ENCODE measurements at places on chromosomes 2 and 18.

DNA sequence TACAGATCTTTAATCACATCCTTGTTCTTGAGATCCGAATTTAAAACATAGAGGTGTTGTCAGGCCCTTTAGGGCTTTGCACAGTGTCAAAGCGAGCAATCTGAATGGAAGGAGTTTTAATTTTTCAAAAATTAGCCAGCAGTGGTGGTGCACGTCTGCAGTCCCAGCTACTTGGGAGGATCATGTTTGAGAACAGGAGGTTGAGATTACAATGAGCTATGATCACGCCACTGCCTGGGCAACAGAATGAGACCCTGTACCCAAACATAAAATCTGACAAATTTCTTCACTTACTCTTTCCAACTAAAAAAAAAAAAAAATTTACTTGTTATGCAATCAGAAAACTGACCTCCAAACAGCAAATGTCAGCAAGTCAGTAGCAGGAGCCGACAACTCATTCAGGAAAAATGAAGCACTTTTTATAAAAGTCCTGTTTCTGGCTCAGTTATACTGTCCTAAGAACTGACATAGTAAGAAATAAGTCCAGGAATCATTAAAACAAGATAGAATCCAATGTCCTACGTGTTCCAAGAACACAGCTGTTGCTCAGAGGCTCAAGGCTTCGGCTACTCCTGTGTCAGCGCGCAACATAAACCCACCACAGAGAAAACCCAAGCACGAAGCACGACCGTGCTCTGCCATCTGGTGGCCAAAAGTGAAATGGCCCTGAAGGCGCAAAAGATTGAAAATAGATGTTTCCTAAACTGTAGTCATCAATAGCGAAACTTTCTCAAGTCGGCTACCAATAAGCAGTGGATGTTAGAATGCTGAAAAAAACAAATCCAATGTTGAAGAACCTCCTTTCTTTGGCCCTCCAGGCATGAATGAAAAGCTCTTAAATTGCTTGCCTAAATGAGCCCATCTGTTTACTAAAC is 138.1 kb downstream of the INO80D start:
- no peaks in the 10 kb centered on the region for H3K36me3 ChIP-seq
- peak overlapping the region; percentile 41 for H3K27ac ChIP-seq
- H3K27me3 ChIP-seq: no peaks in the 10 kb centered on the region
- no peak for DNase-seq
- H3K4me3 ChIP-seq: no peak overlapping the region

DNA sequence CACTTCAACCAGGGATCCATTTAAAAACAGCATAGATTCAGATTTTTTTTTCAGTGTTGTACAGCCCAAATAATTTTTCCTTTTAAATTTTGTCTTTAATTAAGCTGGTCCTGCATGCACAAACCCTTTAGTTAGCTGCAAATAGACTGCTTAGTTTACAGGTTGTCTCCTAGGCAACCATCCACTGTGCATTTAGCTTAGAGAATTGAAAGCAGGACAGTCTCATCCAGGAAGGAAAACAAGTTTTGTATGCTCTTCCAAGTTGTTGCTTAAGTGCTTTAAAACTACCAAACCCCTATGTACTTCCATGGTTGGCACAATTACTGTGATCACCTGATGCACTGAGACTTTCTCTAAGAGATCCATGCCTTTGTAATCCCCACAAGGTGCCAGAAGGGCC is at the start of gene MAP3K19:
MAP3K19 (minus strand) TSS at position 148 of the 400 bp plus-strand sequence. CDS start 22,800 bp downstream, outside the sequence.
- H3K4me1 ChIP-seq: no peaks in the 10 kb centered on the region
- H3K27me3 ChIP-seq: no peaks in the 10 kb centered on the region
- H3K27ac ChIP-seq: no peak within 1 kb of the TSS

DNA sequence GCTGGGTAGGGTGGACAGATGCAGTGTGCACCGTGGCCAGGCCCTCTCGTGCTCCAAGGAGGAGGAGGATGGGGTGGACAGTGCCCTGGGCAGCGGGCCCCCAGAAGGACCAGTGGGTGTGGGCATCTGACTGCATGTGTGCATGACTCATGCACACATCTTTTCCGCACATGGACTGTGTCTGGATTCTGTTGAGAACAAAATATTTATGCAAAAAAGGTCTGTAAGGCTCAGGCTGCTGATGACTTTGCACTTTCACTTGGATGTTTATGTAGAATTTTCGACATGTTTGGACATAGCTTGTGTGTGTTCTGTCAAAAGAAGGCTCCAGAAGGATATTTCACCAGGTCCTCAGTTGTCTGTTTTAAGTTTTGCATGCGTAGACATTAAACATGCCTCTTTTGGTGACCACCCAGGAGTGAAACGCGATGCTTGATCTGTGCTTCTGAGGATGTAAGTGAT is 45.6 kb downstream of the MTCL1 start:
- H3K27ac ChIP-seq: peak overlapping the region; percentile 82
- no peaks in the 10 kb centered on the region for H3K36me3 ChIP-seq
- H3K4me3 ChIP-seq: no peak overlapping the region
- peaks cover 25% of the 10 kb centered on the region for H3K4me1 ChIP-seq
- H3K27me3 ChIP-seq: no peaks in the 10 kb centered on the region

GRCh38 chr2:69255760-69256159 is 131.3 kb downstream of the GFPT1 start:
- H3K4me3 ChIP-seq: no peak overlapping the region
- H3K36me3 ChIP-seq: no peaks in the 10 kb centered on the region
- H3K4me1 ChIP-seq: peaks cover 19% of the 10 kb centered on the region
- H3K27ac ChIP-seq: no peak overlapping the region
- no peaks in the 10 kb centered on the region for H3K27me3 ChIP-seq
- no peak for DNase-seq

DNA sequence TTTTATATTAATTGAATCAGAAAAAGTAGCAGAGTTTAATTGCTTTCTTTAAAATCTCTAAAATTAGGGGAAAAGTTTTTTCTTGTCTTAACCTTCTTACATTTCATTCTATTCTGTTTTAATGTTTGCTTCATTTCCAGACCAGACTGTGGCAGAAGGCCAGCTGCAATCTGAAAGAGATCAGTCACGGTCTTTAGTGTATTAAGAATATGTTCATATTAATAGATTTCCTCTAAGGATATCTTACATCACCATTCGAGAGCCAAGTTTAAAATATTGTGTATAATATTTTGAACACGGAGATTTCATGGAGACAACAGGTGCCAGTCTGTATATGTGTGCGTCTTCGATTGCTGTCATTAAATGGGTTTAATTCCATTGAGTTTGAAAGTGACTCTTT is 230.9 kb upstream of the ZSWIM2 start:
- no peaks in the 10 kb centered on the region for H3K27me3 ChIP-seq
- no peak overlapping the region for H3K27ac ChIP-seq
- no peaks in the 10 kb centered on the region for H3K4me1 ChIP-seq
- H3K4me3 ChIP-seq: no peak overlapping the region

DNA sequence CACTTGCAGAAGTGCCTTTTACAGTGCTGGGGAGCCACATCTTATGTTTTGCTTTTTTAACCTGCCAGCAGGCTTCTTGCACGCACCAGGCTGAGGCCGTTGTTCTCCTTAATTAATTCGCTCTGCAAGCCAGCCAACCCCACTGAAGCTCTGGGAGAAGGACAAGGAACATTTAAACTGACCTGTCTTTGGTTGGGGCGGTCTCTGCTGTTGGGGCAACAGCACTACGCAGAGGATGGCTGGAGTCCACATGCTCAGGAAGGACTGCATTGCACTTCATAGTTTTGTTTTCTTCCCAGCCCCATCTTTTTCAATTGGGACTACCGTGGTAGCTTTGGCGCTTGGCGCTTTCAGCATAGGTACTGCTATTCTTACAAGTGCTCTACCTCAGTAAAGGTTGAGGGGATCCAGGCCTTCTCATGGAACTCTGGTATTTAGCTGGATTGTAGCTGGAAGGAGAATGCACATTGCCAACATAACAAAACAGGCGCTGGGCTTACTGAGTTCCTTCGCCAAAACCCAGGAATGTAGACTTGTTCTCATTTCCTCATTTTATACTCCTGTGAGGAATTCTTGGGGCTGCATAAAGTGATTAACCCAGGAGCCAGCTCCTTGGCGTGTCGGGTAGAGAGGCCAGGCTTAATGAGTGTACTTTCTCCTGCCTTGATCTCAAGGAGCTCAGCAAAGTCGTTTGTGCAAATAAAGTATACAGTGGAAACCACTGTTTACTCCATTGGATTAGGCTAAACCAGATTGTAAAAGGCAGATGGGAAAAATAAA is 146.2 kb downstream of the PRKCE start:
- no peak overlapping the region for H3K4me3 ChIP-seq
- no peaks in the 10 kb centered on the region for H3K36me3 ChIP-seq
- H3K4me1 ChIP-seq: no peaks in the 10 kb centered on the region
- H3K27ac ChIP-seq: no peak overlapping the region
- no peaks in the 10 kb centered on the region for H3K27me3 ChIP-seq

DNA sequence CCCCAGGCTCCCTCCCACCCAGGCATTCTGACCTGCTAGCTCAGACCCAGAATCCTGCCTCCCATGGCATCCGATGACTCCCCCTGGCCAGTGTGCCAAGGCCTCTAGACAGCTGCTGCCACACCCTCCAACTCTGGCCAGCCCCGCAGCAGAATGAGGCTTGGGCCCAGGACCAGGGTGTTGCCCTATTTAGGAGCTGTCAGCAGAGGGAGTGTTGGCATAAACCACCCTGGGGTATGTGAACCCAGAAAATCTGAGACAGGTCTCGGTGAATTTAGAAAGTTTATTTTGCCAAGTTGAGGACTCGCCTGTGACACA is 134.3 kb downstream of the KLHL29 start:
- no peak for DNase-seq
- H3K4me1 ChIP-seq: peaks cover 47% of the 10 kb centered on the region
- H3K27ac ChIP-seq: no peak overlapping the region

GRCh38 chr2:71995067-71995665 is 152.5 kb downstream of the CYP26B1 start:
- H3K4me3 ChIP-seq: no peak overlapping the region
- no peaks in the 10 kb centered on the region for H3K36me3 ChIP-seq
- no peaks in the 10 kb centered on the region for H3K27me3 ChIP-seq
- no peaks in the 10 kb centered on the region for H3K4me1 ChIP-seq
- H3K27ac ChIP-seq: no peak overlapping the region

DNA sequence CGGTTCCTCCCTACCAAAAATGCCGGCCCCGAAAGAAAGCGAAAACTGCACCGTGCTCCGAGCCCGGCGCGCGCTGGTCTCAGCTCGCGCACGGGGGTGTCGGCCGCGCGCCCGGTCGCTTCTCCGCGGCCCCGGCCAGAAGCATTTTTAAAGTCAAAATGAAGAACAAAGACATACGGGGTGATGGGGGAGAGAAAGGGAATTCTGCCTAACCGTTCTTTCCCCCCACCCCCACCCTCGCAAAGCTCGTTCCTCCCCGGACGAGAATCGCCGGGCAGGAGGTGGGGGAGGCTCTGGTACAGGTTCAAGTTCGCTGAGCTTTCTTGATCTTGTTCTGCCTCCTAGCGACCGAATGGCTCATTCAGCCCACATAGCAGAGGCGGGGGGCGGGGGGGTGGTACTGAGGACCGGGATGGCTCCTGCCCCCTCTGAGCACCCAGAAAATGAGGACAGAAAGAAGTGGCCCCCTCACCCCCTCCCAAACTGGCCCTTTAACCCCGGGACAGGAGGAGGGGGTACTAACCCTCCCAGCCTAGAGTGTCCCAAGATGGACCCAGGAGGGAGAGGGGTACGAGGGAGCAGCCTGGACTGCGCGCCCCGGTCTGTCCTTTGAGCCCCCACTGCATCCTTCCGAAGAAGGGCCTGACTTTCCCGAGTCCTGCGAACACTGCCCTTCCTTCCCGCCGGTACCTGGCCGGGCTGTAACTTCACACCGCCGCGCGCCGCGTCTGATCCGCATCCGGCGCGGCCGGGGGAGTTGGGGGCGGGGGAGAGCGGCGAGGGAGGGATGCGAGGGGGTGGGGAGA is 3.1 kb downstream of the BCL11A start:
- H3K36me3 ChIP-seq: no peaks in the 10 kb centered on the region
- peaks cover 57% of the 10 kb centered on the region for H3K4me1 ChIP-seq
- no peak for DNase-seq
- H3K4me3 ChIP-seq: peak overlapping the region; percentile 55
- H3K27ac ChIP-seq: peak overlapping the region; percentile 64
- no peaks in the 10 kb centered on the region for H3K27me3 ChIP-seq

DNA sequence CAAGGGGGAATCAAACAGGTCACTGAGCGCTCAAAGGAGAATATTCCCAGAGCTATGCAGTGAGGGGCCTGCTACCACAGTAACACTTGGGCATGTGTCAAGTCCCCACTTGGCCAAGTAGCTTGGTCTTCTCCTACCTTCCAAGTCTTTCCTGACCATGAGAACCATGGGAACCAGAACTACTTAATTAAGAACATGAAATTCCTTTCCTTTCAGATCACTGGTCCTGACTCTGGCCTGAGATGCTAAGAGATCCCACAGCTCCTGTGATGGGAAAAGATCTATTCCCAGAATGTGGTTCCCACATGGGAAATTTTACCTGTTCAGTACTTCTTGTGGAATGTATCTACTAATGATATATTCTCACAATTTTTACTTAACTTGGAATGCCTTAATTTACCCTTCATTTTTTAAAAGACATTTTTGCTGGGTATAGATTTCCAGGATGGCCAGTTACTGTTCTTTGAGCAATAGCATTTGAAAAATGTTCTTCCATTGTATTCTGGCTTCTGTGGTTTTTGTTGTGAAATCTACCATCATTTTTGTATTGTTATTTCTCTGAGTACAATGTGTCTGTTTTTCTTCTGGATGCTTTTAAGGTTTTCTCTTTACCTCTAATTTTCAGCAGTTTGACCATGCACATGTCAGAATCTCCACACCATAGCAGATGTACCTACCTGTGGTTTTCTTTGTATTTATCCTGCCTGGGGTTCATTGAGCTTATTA is 37.9 kb downstream of the KCNIP3 start:
- DNase-seq: no peak
- H3K27ac ChIP-seq: no peak overlapping the region
- peaks cover 10% of the 10 kb centered on the region for H3K4me1 ChIP-seq
- no peaks in the 10 kb centered on the region for H3K36me3 ChIP-seq
- H3K27me3 ChIP-seq: no peaks in the 10 kb centered on the region

- H3K36me3 ChIP-seq: no peaks in the 10 kb centered on the region
- H3K27ac ChIP-seq: no peak overlapping the region
- no peaks in the 10 kb centered on the region for H3K27me3 ChIP-seq
- DNase-seq: no peak
Observed at GRCh38 chr2:43317680-43318079, 91.3 kb upstream of the ZFP36L2 start.

All from vagina (tissue), 2 donors.